MV-4-11 (cell line): ENCODE measurements at places on chromosomes 1 and 21.

DNA sequence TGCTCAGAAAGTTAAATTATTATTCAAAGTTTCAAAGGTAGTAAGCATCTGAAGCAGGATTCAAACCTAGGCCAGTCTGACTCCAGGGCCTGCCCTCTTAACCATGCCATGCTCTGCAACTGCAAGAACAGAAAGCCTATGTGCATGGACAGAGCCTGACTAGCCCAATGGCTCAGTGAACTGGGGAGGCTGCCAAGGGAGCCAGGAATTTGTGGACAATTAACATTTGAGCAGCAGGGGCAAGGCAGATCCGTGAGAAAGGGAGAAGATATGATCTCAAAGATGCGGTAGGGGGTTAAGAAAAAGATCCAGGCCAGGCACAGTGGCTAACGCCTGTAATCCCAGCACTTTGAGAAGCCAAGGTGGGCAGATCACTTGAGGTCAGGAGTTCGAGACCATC is 6.5 kb upstream of the ATP1A4 start:
- DNase-seq, result no peak

DNA sequence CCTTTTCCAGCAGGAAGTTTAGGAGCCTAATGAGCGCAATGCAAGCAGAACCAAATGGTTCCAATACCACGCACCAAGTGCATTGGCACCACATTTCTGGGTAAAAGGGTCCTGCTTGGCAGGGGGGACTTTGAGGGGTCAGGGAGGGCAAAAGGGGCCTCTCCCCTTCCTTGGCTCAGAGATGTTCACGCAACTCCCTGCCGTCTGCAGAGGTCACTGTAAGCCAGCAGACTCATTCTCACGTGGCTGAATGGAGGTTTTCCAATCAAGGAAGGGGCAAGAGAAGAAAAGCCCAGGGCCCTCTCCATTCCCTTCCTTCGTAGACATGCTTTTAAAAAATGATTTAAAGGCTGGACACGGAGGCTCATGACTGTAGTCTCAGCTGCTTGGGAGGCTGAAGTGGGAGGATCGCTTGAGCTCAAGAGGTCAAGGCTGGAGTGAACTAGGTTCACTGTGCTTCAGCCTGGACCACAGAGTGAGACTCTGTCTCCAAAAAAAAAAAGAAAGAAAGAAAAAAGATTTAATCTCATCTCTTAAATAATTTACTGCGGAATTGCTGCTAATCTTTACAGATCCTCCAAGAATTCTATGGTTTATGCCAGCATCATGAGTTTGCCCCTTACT is 80.3 kb downstream of the RUNX3 start:
- peak; percentile 60 for DNase-seq

- no peak for DNase-seq
These were observed 30.8 kb downstream of the TRIM67 start for GRCh38 chr1:231192620-231193163.

- DNase-seq, result peak; percentile 26
These were observed 64.7 kb downstream of the VPS26C start for GRCh38 chr21:37202221-37203110.

DNA sequence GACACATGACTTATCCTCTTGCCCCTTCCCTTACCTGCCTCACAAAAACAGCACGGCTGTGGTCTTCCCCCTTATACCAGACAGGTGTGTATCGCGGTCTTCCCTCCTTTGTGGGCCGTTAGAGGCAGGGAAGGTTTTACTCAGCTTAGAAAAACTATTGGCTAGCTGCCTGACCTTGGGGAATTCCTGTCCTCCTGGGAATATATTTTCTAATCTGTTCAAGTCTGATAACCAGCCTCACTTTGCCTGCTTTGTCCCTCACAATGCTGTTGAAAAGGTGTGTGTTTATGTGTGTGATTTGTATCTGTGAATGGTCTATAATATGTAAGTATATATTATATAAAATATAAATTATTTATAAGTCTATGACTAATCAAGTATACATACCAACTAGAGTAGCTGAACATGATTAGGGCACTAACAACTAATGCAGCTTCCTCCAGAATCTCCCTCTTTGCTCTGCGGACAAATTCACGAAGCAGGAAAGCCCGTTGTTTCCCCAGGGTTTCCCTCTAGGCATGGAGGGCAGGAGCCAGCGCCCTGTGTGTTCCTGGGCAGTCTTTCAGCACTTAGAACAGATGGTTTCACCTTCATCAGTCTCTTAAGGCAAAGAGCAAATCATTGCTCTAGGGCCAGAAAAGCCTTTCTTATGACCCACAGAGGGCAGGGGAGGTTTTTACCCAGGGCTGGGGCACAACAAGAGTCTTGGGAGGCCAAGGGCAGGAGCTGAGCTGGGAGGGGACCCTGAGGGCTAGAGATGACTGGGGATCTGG is 25.6 kb downstream of the SLC26A9 start:
- no peak for DNase-seq

- DNase-seq, result peak; percentile 3
These were observed 129.4 kb upstream of the EDN2 start for GRCh38 chr1:41613689-41614574.

DNA sequence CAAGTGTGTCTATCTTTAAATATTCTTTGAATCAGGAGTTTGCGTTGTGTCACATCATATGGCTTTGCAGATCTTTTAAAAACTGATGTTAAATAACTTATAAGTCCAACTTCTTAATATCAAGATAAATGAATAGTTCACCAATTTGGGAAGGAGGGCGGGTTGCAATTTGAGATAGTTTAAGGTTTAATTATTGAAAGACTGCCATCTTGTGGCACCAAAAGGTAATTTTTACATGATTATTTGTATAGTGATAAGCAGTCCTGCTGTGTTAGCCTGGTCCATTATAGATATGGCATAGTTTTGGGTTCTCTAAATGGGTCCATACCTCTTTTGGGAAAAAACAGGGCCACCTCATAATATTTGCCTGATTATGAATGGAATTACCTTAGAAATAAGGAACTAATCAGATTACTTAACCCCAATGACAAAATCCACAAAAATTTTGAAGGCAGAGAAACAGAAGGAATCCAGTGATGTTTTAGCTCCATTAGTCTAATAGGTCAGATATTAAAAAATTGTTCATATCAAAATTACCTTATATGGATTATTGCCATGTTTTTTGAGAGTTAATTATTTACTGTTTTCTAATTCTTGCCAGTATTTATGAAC is 64.3 kb downstream of the PRKAA2 start:
- DNase-seq, result peak; percentile 23

- no peak for DNase-seq
These were observed 309.6 kb downstream of the COL11A1 start for GRCh38 chr1:102798718-102799117.

GRCh38 chr21:19608101-19608621 is 1204.6 kb upstream of the TMPRSS15 start:
- DNase-seq, result peak; percentile 45

DNA sequence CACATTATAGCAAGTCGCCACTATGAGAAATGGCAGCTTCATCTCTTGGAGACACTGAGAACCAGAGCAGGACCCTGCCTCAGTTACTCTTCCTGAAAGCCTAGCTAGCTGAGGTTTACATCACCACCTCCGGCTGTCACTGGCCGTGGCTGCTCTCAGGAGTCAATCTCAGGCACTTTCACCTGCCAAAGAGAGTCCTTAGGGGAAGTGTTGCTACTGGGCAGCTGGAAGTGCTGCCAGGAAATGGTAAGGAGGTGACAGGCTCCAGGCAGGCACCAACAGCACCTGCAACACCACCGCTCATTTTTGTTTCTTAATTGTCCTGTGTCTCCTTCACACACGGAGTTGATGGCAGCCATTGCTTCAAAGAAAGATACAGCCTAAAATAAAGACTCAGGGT is 92.5 kb downstream of the DSCAM start:
- DNase-seq, result no peak

DNA sequence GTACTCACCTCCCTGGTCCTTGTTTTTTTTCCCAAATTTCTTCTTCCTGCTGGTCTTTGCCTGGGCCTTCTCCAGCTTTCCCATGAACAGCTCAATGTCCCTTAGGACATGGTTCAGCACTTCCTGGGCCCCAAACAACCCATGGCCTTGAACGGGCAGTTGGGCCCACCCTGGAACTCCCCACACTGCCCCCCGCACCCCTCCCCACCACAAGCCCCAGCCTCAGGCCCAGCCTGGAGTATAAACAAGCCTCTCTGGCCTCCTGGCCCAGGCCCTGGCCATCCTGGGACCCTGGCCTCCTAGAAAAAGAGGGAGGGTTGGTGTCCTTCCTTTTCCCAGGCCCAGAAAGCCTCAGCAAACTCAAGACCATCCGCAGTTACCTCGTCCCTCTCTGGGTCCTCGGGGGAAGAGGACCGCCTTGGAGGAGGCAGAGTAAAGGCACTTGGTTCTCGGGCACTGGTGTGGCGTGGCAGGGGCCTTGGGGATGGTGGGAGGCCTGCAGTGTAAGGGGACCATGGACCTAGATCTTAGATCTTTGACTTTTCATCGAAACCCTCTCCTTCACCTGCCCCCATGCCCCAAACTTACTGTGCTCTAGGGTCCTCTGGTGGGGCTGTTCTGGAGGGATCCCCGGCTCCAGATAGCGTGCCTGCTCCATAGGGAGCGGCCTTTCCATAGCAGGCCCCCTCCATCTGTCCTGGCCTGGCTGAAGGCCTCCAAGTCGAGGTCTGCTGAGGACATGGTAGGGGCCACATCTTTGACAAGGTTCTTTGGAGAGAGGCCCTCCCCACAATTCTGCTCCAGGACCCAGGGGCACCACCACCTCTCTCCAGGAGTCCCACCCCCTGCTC is 5.6 kb downstream of the EPS8L3 start:
- DNase-seq, result no peak

DNA sequence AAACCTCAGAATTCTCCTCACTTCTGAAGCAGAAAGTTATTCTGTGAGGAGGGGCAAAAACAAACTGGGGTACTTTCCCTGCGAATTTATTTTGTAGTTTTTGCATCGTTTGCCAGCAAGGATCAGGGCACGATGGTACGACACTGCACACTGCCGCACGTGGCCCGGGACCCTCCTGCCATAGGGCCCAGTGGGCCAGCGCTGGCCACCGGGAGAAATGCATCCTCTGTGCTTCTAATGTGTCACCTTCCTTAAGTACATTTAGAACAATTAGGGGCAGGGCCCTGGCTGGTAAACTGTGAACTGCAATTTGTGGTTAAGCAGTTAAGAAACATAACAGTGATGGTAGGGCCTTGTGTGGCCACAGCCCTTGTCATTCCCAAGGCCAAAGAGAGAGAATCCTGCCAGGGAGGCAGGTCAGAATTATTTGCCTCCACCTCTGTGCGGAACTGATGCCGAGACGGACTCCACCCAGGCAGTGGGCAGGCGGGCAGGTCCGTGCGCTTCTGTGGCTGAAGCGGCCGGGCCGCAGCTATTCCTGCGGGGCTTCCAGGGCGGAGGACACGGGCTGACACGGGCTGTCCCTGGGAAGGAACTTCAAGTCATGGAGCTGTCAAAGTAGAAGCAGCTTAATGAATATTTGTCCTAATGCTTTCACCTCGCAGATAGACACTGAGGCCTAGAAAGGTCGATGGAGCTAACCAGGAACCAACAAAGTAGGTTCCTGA is 12.5 kb downstream of the GPR137B start:
- peak; percentile 48 for DNase-seq

DNA sequence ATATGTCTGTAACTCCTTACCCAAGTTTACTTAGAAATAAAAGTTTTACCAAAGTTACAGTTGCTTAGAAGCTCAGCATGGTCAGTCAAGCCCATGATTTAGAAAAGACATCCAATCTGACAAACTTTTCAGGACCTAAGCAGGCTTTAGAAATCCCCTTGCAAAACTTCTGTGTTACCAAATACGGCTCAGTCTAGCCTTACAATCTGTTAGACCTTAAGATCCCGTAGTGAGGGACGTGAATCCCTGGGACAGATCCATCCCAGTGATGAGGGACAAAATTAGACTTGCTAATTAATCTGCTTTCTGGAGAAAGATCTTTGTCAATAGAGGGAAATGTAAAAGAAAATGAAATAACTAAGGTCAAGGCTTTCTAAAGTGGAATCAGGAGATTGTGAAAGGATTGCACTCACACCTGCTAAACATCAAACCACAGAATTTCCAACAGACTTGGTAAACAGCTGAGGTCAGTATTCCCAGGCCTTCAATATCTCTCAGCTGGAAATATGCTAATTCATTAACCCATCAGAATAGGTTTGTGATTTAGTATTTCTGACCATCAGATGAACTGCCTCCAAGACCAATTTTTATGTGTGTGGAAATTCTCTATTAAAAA is 375.3 kb downstream of the DUSP10 start:
- no peak for DNase-seq

DNA sequence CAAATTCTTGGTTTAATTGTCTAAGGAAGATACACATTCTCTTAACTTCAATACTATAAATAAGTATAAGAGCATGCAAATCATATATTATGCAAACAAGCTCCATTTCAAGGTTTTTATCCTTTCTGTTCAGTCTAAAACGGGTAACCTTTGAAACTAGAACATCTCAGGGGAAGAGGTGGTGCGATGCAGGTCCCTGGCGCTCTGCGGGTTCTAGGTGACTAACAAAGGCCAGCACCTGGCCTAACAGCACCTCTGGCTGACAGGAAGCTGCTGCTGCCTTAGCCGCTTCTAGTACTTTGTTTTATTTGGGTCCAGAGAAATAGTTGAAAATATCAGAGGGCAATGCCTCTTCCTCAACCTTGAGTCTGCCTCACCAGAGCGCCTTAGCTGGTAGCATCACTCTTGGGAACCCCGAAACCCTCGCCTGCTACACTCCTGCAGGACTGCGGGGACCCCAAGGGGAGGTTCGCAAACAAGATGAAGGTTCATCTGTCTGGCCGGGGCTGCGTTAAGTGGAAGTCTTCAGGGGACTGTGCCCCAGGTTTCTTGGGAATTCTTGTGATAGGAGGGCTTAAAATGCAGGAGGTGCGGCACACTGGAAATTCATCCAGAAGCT is 45.5 kb downstream of the PRDM15 start:
- no peak for DNase-seq

DNA sequence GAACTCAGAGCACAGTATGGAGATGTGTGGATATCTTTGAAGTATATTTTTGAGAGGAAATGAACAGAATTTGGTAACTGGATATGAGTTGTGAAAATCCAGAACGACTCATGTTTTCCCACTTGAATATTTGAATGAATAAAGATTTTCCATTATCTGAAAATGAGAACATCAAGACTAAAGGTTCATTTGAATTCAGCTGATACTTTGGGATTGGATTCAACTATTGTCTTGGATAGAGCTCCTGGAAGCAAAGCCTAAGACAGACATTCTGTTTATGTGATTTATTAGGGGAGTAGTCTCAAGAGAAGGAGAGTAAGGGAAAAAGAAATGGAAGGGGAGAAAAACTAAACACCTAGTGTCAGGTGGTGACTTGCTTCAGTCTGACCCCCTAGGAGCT is 256.0 kb upstream of the LYPLAL1 start:
- DNase-seq, result no peak

DNA sequence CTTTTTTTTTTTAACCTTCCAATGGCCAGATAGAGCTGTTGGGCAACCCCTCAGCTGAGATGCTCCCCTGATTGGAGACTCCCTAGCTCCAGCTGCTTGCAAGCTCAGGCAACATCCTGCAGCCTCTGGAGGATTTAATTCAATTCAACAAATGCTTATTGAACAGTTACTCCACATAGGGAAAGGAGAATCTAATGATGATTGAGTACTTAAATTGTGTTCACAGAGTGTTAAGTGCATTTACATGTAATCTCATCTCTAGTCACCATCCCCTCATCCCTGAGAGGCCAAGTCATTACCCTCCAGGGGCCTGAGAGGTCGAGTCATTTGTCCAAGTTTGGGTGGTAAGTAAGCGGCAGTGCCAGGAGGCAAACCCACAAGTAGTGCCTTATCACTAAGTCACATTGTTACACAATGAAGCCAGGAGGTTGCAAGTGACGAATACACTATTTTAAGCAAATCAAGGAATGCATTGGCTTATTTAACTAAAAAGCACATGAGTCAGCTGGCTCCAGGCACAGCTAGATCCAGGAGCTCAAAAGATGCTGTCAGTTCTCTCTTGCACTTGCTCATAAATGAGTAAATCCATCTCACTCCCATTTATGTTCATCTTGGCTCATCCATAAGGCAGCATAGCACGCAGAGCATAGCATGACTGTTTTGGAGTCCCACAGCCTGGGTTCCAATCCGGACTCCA is 64.3 kb downstream of the OPTC start:
- DNase-seq, result peak; percentile 79
